Dermis microvascular lymphatic vessel endothelial cell (primary cell): ENCODE measurements at places on chromosomes 6 and 20. TPM values are rescaled to one million over a fixed set of nuclear protein-coding genes. Genes with fewer than 3 reads are reported as not detected.

GRCh38 chr6:167651318-167652041 lies 175.2 kb upstream of the AFDN start:
- DNase-seq: no peak

GRCh38 chr6:8743170-8743745 lies 307.9 kb upstream of the SLC35B3 start:
- DNase-seq: no peak

GRCh38 chr6:151338651-151339200 lies 52.6 kb downstream of the ZBTB2 start:
- DNase-seq: no peak

- DNase-seq: no peak
Observed at GRCh38 chr6:135853986-135854385, 2.5 kb downstream of the PDE7B start.

- DNase-seq: no peak
Observed at GRCh38 chr20:62572980-62573379, 69.3 kb upstream of the SLCO4A1 start.

Gene GJA10
- total RNA-seq: not detected in 2 replicates

Gene ULBP3
- total RNA-seq: 3.9 and 4.0 TPM in 2 replicates

DNA sequence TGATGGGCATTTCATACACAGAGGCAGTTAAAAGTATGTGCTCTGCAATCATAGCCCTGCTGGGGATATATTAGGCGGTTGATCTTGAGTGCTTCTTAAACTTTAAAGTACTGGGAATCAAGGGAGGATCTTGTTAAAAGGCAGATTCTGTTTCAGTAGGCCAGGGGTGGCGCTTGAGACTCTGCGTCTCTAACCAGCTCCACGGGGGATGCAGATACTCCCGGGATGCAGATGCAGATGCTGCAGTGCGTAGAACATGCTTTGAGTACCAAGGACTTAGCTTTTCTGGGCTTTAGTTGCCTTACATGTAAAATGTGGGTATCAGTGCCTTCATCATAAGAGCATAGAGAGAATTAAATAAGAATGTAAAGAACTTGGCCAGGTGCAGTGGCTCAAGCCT lies 44.4 kb upstream of the ENPP5 start:
- no peak for DNase-seq

DNA sequence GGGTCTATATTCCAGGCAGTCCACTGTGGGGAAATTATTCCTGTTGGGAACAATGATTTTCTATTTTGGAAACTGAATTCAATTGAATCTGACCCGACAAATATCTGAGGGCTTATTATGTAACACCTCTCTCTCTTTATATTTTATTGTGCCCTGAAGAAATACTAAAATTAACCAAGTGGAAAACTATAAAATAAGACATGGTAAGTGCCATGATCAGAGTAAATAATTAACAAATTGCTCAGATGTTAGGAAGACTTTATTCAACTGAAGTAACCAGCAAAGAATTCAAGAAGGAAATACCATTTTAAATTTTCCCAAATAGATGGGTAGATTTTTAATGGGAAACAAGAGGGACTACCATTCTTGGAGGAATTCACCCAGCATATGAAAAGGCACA lies 632.9 kb downstream of the MAFB start:
- no peak for DNase-seq

- no peak for DNase-seq
Observed at GRCh38 chr6:55255113-55255512, 72.2 kb upstream of the GFRAL start.

DNA sequence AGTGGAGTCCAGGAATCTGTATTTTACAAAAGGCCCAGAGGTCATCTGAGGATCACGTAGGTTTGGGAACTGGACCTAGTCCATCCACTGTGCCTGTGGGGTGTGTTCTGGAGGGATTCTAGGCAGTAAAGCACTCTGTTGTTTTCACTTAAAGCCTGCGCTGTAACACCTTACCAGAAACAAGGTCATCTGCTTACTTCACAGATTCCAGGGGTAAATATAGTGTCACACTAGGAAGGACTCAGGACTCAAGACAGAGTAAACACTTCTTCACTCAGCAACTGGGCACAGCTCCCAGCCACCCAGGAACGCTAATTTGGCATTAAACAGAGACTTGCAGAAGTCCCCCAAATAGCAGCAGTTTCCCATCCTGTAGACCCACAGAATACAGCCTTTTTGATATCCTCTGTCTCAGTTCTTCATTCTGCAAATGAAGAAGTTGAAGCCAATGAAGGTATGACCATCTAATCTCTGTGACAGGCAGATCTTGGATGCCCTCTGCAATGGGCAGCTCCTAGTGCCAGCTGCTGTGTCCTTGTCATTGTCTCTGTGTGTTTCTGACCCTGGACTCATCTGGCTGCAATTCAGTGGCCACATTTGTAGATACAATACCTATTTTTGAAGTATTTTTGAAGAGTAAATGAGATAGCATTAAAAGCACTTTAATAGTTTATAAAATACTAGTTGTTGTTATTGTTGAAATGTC lies 129.1 kb downstream of the SLC24A3 start:
- DNase-seq: no peak

Gene NECAB3
- total RNA-seq: 6.9 and 10.9 TPM in 2 replicates

Gene RAB44
- under 0.01 TPM in 2 replicates for total RNA-seq

DNA sequence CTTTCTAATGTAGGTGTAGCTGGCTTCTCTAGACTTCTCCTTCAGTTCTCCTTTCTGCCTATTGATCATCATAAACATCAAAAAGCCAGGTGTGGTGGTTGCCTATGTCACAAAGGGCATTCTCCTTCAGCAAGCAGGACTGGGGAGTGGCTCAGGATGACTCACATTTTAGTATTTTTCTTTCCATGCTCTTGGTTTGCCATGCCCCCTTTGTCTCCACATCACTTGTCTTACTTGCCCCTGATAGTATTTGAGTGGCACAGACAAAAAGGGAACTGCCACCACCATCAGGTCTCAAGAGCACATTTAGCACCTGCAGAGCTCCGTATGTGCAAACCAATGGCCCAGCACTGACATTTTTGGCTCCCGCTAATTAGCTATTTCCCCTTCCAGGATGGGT lies 698.8 kb downstream of the DHX35 start:
- no peak for DNase-seq

Gene TMEM14A
- 11.0 and 12.3 TPM in 2 replicates for total RNA-seq

- no peak for DNase-seq
Observed at GRCh38 chr20:34705397-34706301, 1.5 kb downstream of the TP53INP2 start.

DNA sequence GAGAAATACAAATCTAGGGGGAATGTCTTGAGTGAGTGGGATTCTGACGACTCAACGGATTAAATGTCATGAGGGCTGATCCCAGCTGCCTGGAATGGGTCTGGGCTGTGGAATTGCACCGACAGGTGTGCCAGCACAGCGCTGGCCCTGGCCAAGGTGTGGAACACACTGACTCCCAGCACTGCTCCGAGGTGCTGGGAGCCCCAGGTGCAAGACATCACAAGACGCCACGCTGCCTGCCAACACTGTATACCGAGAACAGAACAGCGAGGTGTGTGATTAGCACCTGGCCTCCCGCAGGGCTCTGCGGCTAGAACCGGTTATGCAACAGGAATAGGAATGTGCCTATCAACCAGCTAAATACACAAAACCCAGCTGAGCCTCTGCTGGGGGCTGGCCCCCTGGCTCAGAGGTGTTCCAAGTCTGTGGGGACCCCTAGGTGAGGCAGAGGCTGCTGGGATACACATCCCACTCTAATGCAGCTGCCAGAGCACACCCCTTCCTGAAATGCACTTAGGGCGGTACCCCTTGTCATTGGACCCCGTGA lies 24.8 kb upstream of the APMAP start:
- DNase-seq: no peak

Gene UBE2J1
- 47.9 and 56.6 TPM in 2 replicates for total RNA-seq

Gene SYNE1
- 41.3 and 62.8 TPM in 2 replicates for total RNA-seq

Gene TFB1M
- 10.2 and 12.1 TPM in 2 replicates for total RNA-seq

GRCh38 chr6:32153564-32154513 lies at the start of gene PPT2:
Gene PPT2, plus strand, starts transcription at chr6:32154141. Its CDS starts 454 bp downstream, at chr6:32154595.
- peak; percentile 97 for DNase-seq

Gene ADGRG6
- total RNA-seq: 3.3 and 7.6 TPM in 2 replicates

Gene CDH26
- 0.13 and 1.1 TPM in 2 replicates for total RNA-seq

Gene HUS1B
- total RNA-seq: 0.51 and 1.0 TPM in 2 replicates

Gene NRSN2
- 10.5 and 25.2 TPM in 2 replicates for total RNA-seq

Gene PROKR2
- not detected in 2 replicates for total RNA-seq
